ENCODE measurements at places on chromosomes 6 and 20.

DNA sequence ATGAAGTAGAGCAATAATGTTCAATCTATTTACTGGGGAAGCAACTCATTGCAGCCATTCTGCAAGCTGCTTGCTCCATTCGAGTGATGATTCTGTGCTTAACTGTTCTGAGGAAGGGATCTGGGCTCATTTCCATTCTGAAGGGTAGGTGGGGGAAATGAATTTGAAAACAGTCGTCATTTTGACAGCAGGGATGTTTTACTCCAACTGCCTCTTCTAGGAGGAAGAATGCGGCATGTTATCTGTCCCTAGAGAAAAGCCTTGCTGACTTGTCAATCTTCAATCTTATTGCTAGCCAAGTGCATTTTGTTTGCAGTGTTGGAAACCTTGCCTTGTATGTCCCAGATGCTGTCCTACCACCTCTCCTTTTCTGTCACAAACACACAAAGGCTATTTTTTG is 105.9 kb downstream of the PRDM13 start:
- DNase-seq: no peak

DNA sequence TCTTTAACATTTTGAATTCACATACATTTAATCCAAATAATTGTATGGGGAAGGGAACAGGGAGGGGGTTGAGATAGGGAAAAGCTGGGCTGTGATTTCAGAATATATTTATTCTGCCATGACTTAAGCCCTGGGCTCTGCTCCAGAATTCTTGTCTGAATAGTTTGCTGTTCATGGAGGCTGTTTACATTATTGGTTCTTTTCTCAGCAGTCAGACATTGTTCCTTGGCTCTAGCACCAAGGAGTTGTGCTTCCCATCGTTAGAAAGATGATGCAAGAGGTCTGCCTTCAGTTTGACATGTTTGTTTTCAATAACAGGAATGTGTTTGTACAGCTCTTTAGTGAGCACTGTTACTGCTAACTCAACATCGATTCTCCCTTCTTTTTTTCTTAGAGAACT is 198.8 kb upstream of the CDYL start:
- no peak for DNase-seq

DNA sequence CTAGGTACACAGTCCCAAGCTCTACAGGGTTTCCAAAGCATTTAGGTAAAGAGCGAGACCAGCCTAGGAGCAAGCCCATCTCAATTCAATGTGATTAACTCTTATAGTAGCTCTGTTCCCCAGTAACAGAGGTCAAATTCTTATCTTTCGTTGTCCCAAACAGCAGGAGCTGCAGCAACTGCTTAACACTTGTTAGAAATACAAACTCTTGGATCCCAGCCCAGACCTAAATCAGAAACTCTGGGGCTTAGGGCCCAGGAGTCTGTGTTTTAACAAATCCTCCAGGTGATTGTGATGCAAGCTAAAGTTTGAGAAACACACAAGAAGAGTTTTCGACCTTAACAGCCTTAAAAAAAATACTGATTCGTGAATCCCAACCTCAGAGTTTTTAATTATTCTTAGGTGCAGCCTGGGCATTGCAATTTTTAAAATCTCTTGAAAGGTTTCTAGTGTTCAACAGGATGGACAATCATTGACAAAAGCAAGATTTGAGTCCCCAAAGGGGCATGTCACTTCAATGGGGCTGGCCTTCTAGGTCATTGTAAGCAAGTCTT is 127.4 kb upstream of the HCRTR2 start:
- no peak for DNase-seq

DNA sequence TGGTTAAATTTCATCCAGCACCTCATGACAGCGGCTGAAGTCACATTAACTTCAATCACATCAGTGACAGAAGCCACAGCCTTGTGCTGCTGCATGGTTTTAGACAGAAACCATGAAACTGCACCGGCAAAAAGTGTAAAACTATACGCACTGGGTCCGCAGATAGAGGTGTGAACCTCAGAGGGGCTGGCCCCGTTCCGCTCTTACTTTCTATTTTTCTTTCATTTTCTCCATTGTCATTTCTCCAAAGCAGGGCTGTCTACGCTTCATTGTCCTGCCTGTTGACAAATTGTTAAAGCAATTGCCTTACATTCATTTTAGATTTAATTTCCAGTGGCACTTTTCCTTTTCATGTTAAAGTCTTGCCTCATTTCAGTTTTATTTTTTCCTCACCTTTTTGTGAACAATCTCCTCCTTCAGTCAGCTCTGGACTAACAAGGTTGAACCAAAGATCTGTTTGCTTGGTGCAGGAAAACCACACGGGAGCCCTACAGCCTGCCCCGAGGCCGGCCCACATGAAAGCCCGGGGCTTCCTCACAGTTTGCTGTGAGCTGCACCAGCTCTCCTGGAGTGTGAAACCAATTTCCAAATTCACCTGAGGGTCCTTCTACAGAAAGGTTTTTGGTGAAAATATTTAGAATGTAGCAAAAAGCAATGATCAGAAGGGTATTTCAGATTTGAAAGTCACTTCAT is 63.7 kb downstream of the PRR18 start:
- peak; percentile 58 for DNase-seq

DNA sequence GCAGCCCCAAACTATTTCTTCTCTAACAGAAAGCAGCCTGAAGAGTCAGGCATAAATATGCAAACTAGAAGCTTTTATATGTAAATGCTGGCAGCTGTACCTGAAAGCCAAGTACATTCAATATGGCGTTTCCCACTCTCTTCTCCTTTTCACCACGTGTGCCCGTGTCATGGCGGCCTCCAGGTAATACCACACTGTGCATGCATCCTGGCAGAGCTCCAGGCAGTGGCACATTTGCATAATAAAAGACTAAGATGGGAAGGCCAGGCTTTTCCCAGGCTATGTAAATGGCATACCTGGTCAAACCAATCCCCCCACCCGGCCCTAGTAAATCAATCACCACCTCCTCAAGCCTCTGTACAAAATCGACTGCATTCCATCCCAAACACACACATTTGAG is 120.6 kb downstream of the MMUT start:
- no peak for DNase-seq

DNA sequence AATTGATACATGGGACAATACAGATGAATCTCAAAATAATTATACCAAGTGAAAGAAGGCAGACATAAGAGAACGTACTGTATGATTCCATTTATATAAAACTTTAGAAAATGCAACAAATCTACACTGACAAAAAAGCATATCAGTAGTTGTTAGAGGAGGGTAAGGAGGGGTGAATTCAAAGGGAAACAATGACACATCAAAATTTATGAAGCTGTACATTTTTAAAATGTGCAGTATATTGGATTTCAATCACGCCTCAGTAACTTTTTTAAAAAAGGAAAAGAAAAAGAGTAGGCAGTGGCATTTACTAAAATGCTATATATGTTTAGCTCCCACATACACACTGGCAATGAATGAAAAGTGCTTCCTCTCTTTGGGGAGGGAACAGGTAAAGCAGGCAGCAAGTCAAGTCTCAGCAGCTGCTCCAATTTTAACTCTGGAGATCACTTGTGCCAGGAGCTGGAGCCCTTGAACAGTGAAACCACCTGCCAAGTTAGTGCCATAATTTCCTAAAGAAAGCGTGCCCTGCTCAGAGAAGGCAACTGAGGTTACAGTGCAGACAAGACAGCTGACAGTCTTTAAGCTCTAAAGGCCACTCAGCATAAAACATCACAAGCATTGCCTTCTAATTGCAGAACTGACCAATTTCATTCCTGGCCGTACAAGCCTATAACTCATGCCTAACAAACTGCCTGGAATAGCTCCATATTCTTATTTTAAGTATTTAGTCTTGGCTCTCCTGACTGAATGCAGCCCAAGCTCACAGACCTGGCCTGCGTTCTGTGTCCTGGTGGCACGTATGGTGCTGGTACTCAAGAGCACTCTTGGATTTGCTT is 10.9 kb downstream of the FKBP1A start:
- no peak for DNase-seq

GRCh38 chr6:20365456-20365855 is 36.2 kb upstream of the E2F3 start:
- DNase-seq: no peak

GRCh38 chr6:21611485-21611884 is 17.9 kb downstream of the SOX4 start:
- DNase-seq: no peak

All from activated CD4-positive, alpha-beta T cell treated with anti-CD3 and anti-CD28 coated beads for 48 hours (primary cell).